ENCODE measurements at places on chromosomes 6 and 20.

- no peak for DNase-seq
These were observed 1.2 kb upstream of the PLTP start for GRCh38 chr20:45913116-45913515.

- no peak for DNase-seq
These were observed 39.7 kb downstream of the BTBD9 start for GRCh38 chr6:38599966-38600550.

DNA sequence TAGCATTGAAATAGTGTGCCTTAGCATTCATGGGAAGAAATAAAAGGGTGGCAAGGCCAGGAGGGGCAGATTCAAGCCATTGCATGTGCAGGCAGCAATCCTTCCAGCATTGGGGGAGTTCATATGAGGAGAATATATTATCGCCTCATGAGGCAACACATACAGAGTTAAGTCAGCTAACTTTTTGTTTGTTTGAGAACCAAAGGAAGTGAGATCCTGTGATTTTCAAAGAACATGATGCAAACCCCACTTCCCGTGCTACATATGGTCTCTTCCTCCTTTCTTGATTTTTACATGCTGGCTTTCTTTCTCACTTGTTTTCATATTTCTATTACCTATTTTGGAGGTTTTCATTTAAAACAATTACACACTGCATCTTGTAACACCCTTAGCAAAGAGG lies 579.7 kb upstream of the ARID1B start:
- DNase-seq = no peak

DNA sequence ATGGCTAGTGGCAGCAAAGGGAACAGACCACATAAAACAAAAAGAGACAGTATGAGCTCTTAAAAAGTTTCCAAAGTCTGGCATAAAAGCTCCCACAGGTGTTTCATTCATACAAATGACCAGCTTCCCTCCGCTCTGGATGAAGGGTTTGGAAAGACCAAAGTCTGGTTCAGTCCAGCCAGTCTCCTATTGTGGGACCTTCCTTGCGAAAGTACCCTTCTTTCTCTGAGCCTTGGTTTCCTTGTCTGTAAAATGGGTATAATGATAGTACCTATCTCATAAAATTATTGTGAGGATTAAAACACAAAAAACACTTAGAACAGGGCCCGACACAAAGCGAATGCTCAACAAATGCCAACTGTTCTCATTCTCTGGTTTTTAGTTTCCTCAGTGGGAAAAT lies 77.2 kb downstream of the UNC5CL start:
- DNase-seq = no peak

GRCh38 chr6:116429111-116429510 lies 32.1 kb upstream of the CALHM6 start:
- DNase-seq = no peak

DNA sequence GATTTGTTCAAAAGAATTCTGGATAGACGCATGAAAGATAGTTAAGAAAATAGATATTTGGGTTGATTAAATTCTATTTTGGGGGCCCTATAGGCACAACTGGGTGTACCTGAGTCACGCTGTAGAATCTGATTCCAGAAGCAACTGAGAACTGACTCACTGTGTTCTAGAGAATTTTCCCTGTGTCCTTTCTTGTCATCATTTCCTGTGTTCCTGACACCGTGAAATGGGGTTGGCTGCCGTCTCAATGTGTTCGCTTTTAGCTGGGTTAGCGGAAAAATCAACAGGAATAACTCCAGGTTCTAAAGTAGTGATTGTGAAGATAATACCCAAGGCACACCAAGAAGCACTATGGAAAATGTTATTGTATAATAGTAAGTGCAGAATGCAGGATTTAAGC lies 5.0 kb downstream of the GCNT2 start:
- no peak for DNase-seq

GRCh38 chr6:119800526-119800925 lies 451.0 kb upstream of the MAN1A1 start:
- DNase-seq = no peak

GRCh38 chr6:169953686-169954085 lies 202.3 kb downstream of the ERMARD start:
- no peak for DNase-seq

DNA sequence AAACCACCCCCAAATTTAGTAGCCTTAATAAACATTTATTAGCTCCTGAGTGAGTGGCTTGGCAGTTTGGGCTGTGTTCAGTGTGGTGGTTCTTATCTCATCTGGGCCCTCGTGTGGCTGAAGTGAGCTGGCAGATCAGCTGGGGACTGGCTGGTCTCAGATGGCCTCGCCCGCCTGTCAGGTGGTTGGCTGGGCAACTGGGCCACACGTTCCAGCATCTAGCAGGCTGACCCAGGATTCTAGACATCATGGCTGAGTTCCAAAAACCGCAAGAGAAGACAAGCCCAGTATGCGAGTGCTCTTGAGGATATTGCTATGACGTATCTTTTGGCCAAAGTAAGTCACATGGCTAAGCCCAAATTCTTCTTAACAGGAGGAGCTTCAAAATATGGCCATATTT lies 28.9 kb downstream of the EIF2S2 start:
- DNase-seq = no peak

DNA sequence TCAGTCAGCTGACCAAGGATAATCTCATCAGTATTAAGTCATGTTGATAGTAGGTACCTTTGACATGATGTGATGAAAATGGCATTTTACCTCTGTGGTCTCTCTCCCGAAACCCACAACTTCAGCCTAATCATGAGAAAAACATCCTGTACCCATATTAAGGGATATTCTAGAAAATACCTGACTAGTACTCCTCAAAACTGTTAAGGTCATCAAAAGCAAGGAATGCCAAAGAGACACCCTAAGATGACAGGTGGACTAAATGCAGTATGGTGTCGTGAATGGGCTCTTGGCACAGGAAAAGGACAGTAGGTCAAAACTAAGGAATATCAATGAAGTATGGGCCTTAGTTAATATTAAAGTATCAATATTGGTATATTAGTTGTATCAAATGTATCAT lies 221.4 kb downstream of the PLCB1 start:
- no peak for DNase-seq

DNA sequence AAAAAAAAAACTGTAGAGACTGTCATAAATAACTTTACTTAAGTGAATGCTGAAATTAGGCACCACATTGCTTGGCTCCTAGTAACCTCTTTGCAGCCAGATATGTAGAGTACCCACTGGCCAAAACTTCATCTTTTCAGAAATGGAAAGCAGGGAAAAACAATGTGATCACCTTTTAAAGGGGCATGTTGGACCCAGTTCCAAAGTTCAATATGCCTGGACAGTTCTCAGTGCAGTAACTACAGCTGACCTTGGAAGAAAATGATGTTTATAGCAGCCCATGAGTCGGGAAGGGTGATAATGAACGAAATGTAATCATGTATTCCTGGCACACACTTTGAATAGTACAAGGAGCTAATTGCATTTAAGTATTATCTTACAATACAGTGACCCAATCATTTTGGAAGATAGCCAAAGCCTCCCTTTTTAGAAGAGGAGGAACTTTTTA lies 93.6 kb upstream of the TAB2 start:
- DNase-seq = no peak

DNA sequence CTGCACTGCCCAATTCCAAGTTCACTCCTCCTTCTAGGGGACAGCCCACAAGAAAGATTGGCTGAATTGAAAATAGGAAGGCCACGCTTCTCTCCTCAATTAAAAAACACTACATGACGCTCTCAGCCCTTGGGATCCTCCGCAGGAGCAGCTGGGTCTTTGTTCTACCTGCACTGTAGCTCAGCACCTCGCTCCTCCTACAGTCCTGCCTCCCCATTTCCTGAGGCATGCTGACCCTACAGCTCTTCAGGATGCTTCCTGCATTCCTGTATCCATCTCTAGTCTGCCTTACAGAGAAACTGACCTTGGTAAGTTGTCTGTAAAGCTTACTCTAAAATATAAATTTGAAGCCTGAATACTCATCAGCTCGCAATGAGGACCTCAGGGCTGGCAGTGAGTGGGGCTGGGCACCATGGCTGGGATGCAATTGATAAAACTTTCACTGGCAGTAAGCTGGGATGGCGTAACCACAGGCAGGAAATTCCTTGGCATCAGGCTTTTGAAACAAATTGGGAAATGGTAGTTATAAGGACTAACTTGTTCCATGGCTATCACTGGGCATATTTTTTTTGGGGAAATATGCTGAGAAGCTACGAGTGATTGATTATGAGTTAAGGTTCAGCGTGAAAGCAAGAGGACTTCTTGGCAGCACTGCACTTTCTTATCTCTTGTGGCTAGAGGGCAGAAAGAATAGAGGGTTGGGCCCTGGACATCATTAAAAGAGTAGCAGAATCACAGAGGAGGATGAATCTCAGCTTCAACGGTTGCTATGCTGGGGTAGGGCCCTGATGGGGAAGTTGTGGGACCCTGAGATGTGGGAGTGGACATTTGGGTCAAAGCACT lies 11.7 kb upstream of the SIRPB1 start:
- no peak for DNase-seq

DNA sequence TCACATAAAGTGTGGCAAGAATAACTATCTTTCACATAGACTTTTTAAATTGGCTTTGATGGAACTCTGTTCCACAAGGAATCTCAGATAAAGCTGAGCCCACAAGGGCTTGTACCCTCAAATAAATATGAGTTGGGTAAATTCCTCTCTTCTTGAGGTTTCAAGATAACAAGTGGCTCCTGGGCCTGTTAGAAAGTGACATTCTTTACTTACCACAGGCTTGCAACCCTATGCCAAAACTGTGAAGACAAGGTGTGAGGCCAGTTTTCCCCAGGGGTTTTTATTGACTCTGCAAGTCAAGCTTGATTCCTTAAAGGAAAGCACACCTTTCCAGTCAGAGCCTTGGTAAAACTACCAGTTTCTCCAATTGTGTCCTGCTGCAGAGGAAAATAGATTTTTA lies 664.8 kb upstream of the GJE1 start:
- DNase-seq = no peak

DNA sequence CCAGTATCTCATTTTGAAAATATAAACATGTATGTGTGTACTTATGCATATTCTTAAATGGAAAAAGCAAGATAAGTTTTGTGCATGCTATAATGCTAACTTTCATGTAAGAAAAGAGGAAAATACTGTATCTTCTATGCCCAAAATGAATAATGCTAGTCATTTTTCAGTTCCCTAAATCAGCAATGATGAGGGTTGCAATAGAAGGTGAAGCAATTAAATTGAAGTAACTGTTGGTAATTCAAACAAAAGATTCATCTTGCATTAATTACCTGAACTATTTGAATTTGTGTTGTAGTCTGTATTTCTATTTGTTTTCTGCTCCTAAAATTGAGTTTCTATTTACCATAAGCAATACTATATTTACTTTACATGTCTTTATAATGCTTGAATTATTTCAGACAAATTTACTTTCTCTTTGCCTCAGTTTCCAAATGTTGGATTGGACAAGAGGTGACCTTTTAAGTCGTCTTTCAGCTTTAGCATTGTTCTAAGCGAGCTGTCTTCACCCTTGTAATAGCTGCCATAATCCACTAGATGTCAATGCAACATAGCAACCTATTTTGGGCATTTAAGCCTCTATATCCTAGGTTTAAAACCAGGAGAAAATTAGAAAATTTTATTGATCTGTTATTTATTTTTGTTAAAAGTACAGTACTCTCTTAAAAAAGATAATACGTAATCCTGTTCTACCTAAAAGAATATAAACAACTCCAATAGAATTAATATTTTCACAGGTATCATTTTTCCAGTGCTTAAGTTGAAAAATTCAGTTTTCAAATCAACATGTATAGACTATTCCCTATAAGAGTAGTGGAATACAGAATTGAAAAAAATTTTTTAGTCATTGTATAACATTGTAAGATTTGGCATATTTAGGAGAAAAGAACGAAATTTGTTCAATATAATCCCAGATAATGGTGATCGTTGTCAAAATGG lies 52.3 kb upstream of the IFNGR1 start:
- DNase-seq = no peak

GRCh38 chr6:129672881-129673631 lies 36.9 kb downstream of the ARHGAP18 start:
- DNase-seq = no peak

DNA sequence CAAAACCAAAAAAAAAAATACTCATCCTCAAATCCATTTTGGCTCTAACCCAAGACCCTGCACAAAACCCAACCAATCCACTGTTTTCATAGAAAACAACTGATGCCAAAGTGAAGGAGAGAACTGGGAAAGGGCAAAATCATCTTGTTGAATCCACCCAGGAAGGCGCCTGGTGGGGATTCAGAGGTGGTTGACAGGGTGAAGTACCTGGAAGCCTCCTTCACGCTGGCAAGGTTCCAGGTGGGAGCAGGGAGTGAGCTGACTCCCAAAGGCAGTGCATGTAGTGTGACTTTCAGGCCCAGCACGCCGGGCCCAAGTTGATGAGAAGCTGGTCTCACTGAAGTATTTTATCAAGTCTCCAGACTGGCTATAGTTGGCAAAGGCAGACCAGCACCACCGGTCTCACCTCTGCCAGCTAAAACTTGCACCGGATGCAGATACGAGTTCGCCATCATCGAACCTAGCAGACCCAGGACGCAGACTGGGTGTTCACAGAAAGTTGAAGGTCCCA lies 16.5 kb downstream of the PPP1R10 start:
- no peak for DNase-seq

GRCh38 chr6:161482517-161482858 lies 208.6 kb upstream of the AGPAT4 start:
- DNase-seq = no peak

Measured in effector CD8-positive, alpha-beta T cell (primary cell).